Bronchial epithelial cell (primary cell): ENCODE measurements at places on chromosomes 4 and X.

DNA sequence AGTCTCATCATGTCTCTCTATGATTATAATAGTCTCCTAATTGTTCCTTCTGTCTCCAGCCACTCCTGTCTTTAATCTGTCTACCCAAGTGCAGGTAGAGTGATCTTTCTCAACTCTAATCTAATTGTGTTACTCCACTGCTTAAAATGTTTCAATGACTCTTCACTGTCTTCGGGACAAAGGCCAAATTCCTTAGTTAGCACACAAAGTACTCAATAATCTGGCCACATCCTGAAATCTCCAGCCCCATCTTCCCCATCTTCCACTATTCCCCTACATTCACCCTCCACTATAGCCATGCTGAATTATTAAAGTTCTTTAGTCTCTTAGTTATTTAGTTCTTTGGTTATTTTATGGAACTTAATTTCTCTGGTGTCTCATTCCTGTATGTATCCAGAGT lies 353.3 kb downstream of the OPHN1 start:
- DNase-seq = no peak

GRCh38 chrX:30576881-30577280 lies 685 bp downstream of the TASL start:
- DNase-seq = no peak

GRCh38 chrX:17036171-17036961 lies 89.9 kb downstream of the REPS2 start:
- peak; percentile 39 for DNase-seq

DNA sequence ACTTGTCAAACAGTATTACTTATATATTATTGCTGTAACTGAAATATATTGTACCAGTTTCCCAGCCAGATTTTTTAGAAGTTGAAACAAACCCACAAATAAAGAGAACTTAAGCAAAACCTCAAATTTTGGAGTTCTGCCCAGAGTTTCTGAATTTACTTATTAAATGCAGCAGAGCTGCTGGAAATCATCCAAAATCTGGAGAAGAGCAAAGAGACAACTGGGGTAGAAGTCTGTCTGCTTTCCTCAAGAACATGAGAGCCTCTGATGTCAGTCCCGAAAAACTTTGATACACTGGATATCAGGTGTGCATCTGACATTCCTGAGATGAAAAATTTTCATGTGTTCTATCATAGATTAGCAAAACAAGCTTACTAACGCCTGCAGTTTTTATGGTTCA lies 325.9 kb downstream of the NR3C2 start:
- DNase-seq = no peak

DNA sequence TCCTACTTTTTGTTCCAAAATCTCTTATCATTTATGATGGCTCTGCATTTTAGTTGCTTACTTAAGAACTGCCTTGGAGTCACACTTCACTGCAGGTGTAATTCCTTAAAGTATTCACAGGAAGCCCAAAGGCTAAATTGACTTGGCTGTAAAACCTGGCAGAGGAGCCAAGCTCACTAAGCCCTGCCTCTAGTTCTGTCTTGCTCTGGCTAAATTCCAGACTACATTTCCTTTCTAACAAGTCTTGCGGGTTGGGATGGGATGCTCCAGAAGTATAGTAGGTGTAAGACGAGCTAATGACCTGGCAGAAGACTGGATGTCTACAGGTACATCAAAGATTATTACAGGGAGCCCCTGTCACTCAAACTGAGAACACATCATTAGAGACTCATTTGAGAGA lies 924.0 kb upstream of the INTU start:
- peak; percentile 94 for DNase-seq

DNA sequence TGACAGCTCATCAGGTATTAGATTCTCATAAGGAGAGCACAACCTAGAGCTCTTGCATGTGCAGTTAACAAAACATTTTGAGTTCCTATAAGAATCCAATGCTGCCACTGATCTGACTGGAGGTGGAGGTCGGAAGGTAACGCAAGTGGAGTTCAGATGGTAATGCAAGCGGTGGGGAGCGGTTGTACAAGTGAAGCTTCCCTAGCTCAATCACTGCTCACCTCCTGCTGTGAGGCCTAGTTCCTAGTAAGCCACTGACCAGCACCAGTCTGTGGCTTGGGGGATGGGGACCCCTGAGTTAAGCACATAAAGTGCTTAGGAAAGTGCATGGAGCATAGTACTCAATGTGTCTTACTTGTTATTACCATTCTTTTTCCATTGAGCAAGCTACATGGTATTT lies 983.2 kb upstream of the IGFBP7 start:
- no peak for DNase-seq

GRCh38 chrX:133415276-133416105 lies at the start of gene GPC4:
GPC4 (minus strand) TSS chrX:133415489; CDS start chrX:133414965, 524 bp downstream.
- no peak for DNase-seq

DNA sequence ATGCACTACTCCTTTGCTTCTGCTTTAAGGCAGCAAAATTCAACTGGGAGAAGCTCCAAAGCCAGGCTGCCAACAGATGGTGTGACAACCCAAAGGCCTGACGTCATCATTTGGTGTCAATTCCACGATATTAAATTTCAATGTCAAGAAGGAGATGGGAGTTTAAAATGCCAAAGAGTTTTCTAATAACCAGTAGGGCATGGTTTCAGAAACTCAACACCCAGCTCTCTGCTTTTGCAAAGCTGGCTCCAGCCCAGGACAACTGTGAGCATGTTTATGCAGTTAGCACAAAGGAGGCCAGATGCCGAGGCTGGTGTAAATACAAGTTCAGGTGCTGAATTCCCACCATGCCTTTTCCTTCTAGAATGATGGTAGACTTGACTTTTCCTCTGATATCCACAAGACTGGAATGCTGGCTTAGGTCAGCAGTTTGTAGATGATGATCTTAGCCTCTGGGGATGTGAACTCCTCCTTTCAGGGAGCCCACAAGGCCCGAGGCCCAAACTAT lies 67.3 kb downstream of the AFAP1 start:
- peak; percentile 87 for DNase-seq

GRCh38 chr4:38654273-38654672 lies 9.7 kb upstream of the KLF3 start:
- DNase-seq = no peak

GRCh38 chr4:142416121-142416520 lies 430.0 kb downstream of the INPP4B start:
- peak; percentile 87 for DNase-seq

GRCh38 chr4:81256059-81256970 lies 41.3 kb upstream of the PRKG2 start:
- no peak for DNase-seq

DNA sequence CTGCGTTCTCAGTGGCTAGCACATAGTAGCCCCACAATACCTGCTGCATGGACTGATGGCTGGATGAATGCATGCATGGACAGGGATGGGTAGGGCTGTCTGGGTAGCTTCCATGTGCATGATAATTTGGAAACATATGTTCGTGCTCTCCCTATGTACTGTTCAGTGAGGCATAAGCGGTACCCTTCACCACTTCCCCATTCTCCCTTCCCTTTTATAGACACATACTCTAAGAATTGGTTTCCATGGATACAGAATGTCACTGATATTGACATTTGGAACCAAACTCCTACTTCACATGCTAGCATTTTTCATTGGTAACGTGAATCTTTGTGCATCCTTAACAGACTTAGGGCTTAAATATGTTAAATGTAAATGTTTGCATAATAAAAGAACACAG lies 20.4 kb downstream of the USP46 start:
- DNase-seq = no peak

GRCh38 chr4:19005211-19005610 lies 983.7 kb upstream of the LCORL start:
- DNase-seq = no peak

DNA sequence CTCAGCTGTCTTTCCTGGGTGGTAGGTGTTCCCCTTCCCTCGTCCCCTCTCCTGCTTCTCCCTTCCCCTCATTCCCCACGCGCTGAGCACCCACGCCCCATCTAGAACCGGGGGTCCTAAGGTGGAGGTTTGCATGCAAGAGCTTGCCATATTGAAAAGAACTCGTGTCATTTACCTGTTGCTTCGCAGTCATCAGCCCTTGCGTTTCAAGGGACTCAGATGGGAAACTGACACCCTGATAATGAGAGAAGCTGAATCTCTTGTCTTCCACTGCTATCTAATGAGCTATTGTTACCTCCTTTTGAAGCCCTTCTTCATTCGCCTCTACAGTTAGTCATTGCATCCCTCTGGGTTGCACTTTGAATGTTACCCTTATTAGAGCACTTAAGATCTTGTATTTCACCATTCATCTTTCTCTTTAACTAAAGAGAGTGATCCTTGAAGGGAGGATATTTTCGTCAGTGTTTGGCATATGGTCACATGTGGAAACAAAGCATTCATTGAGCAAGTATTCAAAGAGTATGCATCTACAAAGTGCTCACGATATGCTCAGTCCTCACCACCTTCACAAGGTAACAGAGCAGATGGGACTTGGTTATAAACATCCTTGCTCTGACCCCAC lies 25.7 kb downstream of the ARL9 start:
- no peak for DNase-seq

DNA sequence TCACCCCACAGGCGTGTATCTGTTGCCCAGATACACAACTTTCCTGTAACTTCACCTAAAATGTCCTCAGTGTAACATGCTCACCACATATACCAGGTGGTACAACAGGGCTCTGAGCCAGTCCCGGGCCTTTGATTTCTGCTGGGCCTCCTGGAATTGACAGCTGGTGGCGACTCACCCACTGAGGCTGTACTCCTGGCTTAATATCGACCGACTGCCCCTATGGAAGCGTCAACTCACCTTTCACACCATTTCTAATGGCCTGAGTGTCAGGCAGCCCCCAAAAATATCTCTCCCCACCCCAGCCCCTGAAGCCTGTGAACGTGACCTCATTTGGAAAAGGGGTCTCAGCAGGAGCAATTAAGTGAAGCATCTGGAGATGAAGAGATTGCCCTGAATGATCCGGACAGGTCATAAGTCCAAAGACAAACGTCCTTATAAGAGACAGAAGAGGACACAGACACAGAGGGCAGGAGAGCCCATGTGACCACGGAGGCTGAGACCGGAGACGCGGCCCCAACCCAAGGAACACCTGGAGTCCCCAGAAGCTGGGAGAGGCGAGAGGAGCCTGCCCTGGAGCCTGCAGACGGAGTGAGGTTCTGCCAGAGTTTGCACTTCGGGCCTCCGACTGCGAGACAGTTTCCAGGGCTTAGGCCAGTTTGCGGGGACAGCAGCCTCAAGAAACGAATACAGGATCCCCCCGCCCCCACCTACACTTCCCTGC lies 12.6 kb upstream of the MXD4 start:
- no peak for DNase-seq

- no peak for DNase-seq
These were observed 271.0 kb upstream of the ARSJ start for GRCh38 chr4:114250439-114250891.

- DNase-seq = no peak
These were observed 76.6 kb downstream of the INTS12 start for GRCh38 chr4:105631818-105632400.

GRCh38 chr4:162586266-162586665 lies 422.5 kb upstream of the FSTL5 start:
- DNase-seq = peak; percentile 15

- DNase-seq = peak; percentile 90
These were observed 3.5 kb downstream of the AP1AR start for GRCh38 chr4:112234952-112235609.

DNA sequence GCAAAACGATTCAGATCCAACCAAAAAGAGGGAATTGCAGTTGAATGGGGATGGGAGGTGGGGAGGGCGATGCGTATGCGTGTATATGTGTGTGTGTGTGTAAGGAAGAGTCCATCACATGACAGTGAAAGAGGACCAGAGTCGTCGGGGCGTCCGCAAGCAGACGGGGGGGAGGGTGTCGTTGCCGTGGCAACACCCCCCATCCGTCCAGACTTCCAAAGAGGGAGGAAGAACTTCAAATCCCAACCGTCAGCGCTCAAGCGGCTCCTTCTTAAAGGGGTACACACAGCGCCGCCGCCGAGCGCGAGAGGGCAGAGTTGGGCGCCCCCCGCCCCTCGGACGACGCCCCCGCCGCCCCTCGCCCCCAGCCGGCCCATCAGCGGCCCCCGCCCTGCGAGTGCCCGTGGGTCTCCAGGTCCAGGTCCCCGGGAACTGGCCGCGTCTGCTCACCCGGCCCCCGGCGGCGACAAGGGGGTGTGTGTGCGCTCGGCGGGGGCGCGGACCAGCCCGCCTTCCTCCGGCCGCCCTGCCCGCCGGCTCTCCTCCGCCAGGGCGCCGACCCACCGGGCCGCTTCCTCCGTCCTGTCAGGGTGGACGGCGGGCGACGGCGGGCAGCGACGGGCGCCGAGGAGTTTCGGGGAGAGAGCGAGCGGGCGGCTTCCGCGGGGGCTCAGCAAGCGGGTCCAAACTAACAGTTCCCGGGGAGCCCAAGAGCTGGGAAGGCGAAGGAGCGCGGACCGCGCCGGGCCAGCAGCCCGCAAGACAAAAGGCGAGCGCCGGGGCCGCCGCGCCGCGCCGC lies 685 bp downstream of the LCORL start:
- peak; percentile 44 for DNase-seq

- DNase-seq = peak; percentile 66
These were observed 38.2 kb upstream of the TMPRSS11B start for GRCh38 chr4:68283714-68284113.

DNA sequence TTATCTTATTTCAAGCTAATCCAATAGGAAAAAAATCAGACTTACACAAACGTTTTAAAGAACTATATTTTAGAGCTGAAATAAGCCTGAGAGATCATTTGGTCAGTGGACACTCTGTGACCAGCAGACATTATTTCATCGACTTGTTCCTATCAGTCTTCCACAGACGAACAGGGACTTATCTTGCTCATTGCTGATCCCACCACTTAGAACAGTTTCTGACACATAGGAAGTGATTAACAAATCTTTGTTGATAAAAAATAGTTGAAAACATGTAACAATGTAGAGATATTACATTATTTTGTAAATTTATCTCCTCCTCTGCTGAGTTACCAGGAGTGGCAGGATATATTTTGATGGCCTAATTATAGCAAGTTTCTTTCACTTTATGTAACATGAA lies 65.8 kb downstream of the TAPT1 start:
- no peak for DNase-seq
